ENCODE measurements at places on chromosomes 6 and 20.

DNA sequence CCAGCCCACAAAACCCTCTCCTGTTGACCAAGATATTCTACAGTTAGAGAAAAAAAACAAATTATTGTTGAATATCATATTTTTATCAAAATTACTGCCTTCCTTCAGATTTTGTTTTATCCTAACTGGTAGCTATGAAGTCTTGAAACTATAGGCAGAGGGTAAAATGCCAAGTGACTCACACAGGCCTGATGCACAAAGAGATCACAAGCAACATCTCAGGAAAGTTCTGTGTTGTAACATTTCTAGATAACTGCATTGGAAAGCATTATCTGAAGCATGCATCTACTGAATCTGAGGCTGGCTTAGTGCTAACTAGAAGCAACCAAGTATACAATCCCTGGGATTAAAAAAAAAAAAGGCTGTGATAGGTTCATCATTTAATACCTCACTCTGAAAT is 134.2 kb downstream of the PKHD1 start:
- DNase-seq: no peak

DNA sequence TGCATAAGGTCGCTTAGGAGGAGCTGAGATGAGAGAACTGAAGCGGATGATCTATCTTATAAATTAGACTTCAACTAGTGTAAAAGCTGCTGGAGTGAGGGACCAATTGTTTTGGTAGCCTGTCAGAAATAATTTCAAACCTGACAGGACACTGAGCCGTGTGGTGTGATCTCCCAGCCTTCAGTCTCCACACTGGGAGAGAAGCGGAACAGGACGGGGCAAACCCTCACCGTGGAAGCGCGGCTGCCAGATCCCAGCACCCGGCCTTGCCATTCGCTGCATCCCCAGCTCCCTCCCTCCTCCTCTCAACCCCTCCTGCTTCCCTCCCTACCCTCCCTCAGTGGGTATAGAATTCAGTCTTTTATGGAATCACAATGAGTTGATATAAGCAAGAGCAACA is 900.1 kb upstream of the SLC35B3 start:
- DNase-seq: no peak

- peak; percentile 93 for DNase-seq
Observed at GRCh38 chr20:64057628-64058498, 5.1 kb upstream of the TCEA2 start.

DNA sequence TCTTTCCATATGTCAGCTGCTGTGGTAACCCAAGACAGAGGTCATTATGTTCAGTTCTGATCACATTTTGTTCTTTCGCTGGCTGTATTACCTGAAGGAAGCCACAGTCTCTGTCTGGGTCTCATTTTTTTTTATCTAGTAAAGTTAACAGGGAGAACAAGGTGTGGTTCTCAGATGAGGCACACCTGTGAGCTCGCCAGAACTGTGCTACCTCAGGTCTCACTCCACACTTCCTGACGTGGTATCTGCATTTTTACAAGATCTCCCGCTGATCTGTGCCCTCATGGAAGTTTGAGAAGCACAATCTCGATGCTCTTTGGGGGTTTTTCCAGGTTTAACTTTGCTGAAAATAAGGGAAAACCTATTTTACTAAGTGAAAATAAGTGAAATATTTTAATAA is 169.5 kb upstream of the CENPW start:
- no peak for DNase-seq

GRCh38 chr6:167763056-167763944 is 63.4 kb upstream of the AFDN start:
- DNase-seq: no peak

DNA sequence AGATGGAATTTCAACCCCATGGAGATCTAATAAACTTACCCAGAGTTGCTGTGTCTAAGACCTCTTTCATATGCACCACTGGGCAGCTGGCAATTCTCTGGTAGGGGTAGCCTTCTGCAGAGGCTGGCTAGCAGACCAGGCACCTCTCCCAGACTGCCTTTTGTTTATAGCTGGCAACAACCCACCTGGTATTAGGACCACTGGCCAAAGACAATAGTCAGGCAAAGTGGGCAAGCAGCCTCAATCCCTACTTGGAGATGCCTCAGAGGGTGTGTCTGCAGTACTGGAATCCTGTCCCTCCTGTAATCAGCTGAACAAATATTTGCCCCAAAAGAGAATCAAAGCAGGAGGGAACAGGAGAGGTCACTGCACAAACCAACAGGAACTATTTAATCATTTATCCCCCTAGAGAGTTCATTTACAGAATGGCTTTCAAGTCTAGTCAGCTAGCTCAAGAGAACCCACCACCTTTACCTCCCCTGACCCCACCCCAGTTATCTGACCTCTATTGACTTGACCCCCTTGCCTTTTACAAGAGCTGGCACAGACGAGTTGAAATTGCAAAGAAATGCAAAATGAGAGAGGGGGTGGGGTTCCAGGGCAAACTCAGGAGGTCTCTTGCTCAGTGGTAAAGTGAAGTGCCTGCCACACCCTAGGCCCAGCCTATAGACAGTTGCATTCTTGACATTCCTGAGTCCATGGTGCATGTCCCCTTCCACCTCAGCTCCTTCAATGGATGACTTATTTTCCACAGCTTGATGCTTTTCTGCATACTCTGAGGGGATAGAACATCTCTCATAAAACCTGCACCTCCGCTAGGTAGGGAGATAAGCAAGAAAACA is 2.8 kb downstream of the BCL2L1 start:
- no peak for DNase-seq

DNA sequence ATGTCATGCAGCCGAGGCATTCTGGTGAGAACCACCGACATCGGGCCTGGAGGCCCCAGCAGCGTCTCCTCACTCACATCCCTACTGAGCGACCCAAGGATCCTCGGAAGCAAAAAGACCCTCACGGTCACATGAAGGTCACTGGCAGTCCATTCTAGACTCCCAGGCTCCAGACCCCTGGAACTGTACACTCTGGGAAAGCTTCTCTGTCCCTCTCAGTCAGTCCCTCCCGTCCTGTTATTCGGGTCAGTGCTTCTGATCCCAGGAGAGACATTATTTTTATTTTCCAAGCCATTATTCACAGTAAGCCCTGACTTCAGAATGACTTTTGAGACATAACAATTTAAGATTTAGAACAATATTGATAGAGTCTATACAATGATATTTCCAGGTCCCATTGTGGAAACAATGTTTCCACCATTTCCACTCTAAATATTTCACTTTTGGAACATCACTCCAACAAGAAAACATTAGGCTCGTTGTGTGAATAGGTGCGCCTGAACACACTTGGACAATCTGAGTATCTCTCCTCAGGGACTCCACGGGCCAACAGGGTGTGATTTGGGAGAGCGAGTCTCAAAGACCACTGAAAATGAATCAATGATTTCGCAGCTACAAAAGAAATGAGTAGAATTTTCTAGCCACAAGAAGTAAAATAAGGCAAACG is 199.7 kb downstream of the SOD2 start:
- DNase-seq: no peak

DNA sequence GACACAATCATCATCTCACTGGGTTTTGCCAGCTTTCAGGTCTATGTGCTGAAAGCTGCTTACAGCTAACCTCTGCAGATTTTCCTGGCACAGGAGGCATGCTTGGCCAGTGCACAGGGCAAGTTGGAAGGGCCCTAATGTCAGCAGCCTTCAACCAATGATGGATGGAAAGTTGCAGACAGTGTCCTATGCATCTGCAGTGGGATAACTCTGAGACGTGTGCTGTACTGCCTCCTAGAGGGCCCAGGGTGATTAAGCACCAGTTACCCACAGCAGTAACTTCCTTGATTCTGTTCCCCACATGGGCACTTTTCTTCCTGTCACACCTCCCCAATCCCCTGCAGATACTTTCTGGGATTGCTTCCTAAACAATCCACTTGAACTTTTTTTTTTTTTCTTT is 38.6 kb downstream of the OVOL2 start:
- no peak for DNase-seq

- DNase-seq: peak; percentile 55
Observed at GRCh38 chr20:15475483-15475882, 1097.8 kb downstream of the KIF16B start.

DNA sequence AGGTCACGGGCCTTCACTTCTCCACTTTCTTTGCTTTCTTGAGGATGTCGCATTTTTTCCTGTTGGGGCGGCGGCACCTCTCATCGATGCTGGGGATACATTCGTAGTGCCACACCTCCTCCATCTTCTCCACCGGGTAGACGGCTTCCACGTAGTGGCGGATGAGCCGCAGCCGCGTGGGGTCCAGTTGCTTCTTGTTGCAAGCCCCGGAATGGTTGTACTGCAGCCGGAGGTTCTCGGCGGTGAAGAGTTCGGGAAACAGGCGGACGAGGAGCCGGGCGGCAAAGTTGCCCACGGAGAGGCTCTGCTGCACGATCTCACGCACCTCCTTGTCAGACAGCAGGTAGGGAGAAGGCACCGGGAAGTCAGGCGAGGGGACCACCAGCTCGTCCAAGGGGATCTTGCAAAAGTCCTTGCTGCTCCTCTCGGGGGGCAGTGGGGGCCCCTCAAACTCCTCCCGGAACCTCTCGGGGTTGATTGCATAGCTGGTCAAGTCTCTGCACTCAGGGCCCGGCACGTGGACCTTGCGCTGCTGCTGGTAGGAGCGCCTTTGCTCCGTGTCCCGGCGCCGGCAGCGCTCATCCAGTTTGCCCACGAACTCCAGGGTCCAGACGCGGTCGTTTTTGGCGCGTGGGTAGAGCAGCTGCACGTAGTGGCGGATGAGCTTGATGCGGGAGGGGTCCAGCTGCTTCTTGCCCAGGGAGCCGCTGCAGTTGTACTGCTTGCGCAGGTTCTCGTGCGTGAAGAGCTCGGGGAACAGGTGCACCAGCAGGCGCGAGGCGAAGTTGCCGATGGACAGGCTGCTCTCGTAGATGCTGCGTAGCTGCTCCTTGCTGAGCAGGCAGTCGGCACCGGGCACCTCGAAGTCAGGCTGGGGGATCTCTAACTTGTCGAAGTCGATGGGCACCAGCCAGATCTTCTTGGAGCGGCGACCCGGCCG is 41.0 kb downstream of the MTRES1 start:
- DNase-seq: no peak

- DNase-seq: no peak
Observed at GRCh38 chr6:14051355-14051754, 66.2 kb upstream of the CD83 start.

DNA sequence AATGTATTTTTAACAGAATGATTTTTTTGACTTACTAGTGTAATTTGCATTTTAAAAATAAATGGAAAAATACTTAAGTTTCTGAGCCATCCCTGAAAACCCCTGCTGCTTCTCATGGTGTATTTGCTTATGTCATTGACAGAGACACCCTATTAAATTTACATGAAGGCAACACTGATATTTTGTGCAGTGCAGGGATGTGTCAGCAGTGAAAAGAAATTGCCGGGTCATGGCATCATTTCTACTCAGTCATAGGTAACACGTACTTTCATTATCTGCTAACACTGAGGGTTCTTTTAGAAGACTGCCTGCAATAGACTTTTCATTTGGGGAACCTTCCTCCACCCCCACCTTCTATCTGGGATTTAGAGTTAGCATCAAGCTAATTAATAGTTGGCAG is 136.7 kb upstream of the RNF217 start:
- DNase-seq: no peak

DNA sequence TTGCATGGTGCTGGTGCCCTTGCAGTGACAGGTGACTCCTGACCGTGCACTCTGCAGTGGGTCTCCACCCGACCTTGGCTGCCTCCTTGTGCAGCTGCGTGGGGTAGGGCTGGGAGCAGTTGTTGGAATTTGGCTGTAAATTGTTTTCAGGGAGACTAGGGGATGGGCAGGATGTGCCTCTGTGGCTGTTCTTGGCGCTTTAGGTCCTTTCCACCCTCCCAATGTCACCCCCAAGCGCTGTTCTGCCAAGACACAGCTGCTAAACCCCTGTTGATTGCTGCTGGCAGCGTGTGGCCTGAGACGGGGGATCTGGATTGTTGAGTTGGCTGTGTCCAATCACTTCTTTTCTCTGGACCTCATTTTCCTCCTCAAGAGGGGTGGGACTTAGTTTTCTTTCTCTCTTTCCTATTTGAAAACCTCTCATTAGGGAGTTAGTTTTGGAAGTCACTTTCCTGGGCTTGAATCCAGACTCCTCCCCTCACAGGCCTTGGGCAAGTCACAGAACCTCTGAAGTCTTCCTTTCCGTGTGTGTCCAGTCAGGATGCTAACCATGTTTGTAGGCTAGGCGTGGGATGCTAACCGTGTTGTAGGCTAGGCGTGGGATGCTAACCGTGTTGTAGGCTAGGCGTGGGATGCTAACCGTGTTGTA is 8.5 kb downstream of the IGF2R start:
- DNase-seq: no peak

DNA sequence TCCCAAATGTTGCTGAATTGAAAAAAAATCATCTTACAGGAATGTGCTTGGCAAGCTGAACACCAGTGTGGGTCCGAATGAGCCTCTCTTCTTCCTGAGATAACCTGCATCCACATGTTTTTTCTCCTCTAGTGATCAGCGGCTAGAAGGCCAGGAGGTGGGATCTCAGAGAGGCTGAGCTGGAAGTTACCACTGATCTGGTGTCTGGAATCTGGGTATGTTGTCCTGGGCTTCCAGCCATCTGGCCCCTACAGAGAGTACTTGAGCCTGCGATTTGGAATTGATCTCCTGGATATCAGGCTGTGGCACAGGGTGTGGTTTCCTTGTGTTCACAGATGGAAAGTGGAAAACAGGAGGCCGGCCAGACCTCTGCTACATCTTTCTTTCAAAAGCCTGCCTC is 35.9 kb downstream of the SULF2 start:
- DNase-seq: peak; percentile 59

DNA sequence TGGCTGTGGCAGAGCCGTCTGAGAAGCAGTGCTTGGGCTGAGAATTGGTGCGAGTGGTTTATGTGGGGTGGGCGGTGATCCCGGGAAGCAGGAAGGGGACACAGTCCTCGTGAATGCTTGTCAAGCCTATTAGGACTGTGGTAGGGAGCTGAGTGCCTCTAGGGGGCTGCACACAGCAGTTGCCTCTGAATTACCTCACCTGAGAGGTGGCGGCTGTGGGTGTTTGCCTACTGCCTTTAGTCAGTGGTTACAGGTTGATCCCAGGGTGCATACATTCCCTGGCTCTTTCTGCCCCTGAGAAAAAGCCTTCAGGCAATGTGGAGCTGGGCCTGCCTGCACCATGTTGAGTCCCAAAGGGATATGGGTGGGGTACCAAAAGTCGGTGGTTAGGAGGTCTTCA is 5.2 kb downstream of the AP5S1 start:
- DNase-seq: no peak

- DNase-seq: no peak
Observed at GRCh38 chr6:96227135-96227534, 211.4 kb downstream of the FUT9 start.

DNA sequence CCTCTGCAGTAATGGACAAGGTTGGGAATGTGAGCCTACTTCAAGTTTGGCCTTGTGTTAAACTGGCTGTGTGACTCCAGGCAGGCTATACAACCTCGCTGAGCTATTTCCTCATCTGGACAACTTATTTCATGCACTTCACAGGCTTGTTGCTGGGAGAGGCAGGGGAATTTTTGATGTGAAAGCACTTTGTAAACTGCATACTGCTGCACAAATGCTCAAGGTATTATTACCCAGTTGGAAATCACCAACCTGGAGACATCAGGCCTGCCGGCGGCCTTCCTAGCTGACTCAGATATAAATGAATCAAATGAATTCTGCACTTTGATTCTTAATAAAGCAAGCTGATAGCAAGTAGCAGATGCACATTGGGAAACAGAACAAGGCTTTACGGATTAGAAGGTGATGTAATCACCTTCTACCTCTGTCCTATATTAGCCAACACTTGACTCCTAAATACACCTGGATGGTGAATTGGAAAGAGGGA is 10.1 kb downstream of the JARID2 start:
- DNase-seq: no peak

- DNase-seq: no peak
Observed at GRCh38 chr6:166849749-166850183, 106.6 kb downstream of the RNASET2 start.

GRCh38 chr6:83459663-83460062 is 28.8 kb upstream of the ME1 start:
- no peak for DNase-seq

Measured in BE2C (cell line).